Temporal lobe (tissue), 4 donors: ENCODE measurements at places on chromosomes 7 and 10. TPM values are rescaled to one million over a fixed set of nuclear protein-coding genes. Genes with fewer than 3 reads are reported as not detected.

The MEIG1 gene
- not detected for total RNA-seq

The TUBAL3 gene
- total RNA-seq, result not detected

The FXYD4 gene
- not detected for total RNA-seq

The TFEC gene
- 0.49 TPM for total RNA-seq

The CFAP58 gene
- 0.25 TPM for total RNA-seq

The NPC1L1 gene
- total RNA-seq, result not detected

The ADK gene
- 28.0 TPM for total RNA-seq

The LIPJ gene
- total RNA-seq, result 0.74 TPM

The ARHGAP22 gene
- total RNA-seq, result 2.5 TPM

The CUL1 gene
- total RNA-seq, result 51.9 TPM
